ENCODE measurements at places on chromosomes 7 and 10.

DNA sequence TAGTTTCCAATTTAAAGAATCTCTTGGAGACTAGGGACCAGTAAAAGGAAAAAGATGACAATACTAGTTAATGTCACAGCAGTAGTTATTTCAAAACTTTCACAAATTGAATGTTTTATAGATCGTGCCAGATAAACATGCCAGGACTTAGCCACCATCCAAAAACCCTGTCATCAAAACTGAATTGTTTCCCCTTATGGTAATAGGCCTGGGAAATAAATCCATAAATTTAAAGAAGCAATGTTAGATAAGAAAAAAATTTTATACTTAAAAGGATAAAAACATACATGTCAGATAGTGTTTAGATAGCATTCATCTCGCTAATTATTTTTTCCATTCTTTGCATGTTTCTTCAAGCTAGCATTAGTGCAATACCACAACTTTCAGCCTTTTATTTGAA lies 71.2 kb downstream of the SUGCT start:
- no peak for DNase-seq

DNA sequence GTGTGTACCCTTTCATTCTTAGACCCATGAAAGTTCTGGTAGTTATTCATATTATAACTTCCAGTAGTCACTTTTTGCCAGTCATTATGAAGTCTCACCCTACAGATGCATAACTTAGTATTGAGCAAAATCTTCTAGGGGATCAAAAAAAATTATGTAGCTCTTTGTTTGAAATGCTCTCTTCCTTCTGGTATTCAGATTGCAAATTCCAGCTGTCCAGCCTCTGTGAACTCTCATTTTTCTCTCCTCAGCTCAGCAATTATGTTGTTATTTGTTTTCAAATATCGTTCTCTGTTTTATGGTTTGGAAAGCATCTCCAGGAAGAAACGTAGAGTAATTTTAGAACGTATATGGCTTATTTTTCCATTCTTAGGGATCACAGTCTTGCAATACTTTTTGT lies 442.5 kb downstream of the SEMA3D start:
- DNase-seq: no peak

DNA sequence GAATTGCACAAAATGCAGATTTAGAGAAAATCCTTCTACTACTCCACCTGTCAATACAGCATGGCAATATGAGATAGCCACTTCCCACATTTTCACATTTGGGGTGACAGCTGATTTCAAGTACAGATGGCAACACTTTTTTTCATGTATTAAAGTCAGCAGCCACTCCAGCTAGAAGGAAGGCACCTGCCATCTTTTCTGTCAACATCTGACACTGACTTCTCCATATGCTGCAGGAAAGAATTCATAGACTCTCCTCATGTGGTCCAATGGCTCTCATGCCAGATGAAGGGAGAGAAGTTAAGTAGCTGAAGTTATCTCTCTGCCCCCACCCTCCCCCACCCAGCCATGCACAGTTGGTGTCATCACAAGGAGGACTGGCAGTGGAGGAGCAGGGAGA lies 912.0 kb downstream of the SORCS1 start:
- no peak for DNase-seq

- no peak for DNase-seq
These were observed 127.2 kb upstream of the PODXL start for GRCh38 chr7:131683536-131684125.

DNA sequence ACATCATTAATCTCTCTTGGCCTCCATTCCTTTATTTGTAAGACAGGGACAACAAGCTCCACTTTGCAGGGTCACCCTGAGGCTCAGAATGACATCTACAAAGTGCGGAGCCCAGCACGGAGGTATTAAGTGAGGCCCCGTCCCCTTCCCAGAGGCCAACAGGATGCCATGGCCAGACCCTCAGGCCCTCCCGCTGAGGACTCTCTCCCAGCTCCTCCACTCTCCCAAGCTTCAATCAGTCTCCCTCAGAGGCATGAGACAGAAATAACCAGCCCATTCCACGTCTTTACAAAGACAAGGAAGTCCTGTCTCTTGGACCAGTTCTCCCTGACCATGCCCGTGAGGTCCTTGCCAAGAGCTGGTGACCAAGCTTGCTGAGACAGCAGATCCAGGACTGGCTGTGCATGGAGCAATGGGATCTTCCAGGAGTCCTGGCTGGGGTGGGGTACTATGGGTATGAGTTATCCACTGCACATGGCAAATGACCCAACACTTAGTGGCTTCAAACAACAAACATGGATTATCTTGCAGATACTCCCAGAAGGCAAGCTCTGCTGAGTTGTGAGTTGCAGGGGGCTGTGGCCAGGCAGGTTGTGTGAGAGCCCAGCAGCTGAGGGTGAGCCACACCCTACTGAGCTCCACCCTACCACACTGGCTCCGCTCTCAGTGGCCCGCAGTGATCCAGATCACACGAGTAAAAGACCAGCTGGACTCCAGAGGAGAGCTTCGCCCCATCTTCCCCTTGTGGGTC lies 4.3 kb upstream of the PPIF start:
- no peak for DNase-seq

DNA sequence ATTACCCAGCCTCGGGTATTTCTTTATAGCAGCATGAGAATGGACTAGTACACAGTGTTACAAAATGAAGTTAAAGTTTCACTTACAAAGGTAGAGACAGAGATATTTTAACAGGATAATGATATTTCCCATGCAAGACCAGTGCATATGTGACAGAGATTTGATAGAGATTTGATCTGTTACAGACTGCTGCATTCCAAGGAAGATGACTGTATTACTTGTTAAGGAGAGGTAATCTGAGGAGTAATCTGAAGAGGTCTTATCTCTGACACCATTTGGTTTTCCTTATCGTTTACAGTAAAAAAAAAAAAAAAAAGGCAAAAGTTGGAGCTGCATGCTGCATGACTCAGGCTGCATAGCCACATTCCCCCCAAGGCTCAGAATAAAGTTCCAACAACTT lies 289.6 kb downstream of the POM121L12 start:
- DNase-seq: no peak

GRCh38 chr10:112375721-112376395 lies 1.9 kb downstream of the ACSL5 start:
- DNase-seq: peak; percentile 48

DNA sequence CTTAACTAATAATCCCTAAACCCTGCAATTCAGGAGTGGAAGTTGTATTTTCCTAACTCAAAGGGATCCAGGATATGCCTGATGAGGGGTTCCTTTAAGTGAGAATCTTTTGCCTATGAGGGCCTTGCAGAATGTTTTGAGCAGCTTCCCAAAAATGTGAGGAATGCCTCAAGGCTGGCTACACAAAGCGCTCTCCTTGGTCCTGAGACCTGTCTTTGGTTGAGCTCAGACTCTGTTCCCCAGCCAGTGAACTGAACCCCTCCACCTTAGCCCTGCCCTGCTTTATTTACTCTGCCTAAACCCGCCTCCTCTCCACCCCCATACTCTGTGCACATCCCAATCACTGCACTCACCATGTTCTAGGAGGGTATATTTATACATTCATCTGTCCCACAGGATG lies 108.6 kb downstream of the NRCAM start:
- DNase-seq: no peak

DNA sequence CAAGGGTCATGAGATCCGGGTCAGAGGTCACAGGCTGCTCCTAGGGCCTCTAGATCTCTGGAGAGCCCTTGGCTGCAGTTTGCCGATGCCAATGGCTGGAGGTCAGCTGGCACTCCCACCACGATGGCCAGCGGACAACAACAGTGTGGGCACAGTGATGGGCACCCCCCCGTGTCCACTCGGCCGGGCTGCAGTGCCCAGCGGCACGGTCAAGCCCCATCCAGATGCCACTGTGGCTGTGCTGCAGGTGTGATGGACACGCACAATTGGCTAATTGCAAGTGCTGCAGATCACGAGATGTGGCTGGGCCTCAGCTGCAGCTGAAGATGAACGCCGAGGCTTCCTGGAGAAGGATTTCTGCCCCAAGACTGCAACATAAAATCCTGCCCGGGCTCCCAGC lies 80.7 kb downstream of the PDGFA start:
- no peak for DNase-seq

- DNase-seq: no peak
These were observed 299.1 kb upstream of the NFE2L3 start for GRCh38 chr7:25852939-25853271.

- DNase-seq: no peak
These were observed 227.8 kb upstream of the GRB10 start for GRCh38 chr7:51010534-51010933.

DNA sequence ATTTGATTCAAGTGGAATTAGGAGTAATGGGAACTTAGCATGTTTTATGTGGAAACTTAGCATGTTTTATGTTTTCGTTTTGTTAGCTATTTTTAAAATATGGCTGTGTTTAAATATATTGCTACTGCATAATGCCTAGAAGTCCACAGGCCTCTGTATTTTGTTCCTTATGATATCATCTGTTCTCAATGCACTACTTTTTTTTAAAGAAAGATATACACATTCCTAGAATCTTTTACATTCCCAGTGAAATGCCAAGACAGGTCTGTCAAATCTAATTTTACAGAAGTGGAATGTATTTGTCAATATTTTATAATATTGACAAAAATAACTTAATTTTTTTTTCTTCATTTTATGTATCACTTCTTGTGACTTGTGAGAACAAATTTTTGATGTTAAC lies 51.6 kb downstream of the ST7 start:
- no peak for DNase-seq

GRCh38 chr10:12051241-12051640 lies 8.6 kb upstream of the UPF2 start:
- DNase-seq: no peak

DNA sequence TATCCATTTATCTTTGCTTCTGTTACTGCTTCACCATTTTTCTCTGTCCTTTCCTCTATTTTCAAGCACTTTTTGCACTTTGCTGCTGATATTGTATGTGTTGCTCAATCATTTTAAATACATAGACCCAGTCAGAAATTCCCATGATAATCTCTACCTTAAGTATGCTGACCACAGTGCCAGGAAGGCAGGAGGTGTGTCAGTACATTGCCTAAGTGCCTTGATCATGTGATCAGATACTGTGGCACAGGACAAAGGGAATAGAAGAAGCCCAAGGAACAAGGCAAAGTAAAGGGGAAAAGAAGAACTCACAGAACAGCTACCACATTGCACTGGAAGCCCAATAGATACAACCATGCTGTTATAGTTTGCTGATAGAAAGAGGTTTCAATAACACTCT lies 53.7 kb upstream of the CD36 start:
- peak; percentile 78 for DNase-seq

GRCh38 chr10:47406870-47407691 lies 23.0 kb upstream of the ZNF488 start:
- peak; percentile 92 for DNase-seq

DNA sequence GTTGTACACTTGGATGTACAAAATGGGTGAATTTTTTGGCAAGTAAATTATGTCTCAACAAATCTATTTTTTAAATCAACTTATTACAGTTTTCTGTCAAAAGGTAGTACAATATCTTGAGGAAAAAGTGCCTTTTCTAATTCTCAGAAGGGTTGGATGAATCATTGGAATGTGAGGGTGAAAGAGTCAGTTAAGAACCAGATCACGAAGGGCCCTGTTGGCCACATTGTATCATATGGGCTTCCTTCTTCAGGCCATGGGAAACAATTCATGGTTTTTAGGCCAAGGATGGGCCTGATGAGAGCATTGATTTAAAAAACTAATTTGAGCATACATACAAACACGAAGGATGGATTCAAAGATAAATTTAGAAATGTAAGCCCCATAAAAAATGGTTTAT lies 503.7 kb downstream of the TNS3 start:
- no peak for DNase-seq

GRCh38 chr10:76049581-76050290 lies 618.3 kb downstream of the LRMDA start:
- DNase-seq: no peak

DNA sequence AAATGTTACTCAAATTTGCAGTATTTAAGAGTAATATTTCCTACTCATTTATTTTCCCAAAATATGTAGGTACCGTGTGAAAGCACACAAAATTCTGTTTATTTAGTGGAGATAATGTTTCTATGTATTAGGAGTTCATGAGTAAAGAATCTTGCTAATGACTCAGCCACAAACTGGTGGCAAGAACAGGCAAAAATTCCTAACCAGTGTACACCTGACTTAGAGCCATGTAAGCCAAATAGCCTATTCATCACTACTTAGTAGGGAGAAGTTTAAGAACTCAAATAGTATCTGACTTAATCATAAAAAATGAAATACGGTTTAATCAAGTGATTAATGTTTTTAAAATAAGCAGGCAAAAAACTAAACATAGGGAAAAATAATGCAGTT lies 169.0 kb downstream of the SRPK2 start:
- no peak for DNase-seq

GRCh38 chr10:36943544-36943943 lies 181.9 kb upstream of the ANKRD30A start:
- no peak for DNase-seq

DNA sequence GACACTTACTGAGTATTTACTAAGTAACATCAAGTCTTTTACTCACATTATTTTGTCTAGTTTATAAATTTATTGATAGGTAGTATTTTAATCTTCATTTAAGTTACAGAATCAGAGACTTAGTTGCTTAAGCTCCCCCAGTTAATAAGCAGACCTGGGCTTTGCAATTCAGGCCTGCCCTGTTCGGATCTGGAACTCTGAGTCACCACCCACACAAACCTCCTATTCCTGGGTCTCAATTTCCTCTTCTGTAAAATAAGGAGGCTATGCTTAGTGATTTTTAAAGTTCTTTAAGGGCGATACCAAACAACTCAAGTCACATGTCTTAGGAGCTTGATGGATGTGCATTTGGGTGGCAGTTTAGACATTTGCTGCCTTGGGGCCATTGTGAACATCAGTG lies 3.5 kb upstream of the MGAM start:
- DNase-seq: no peak

- DNase-seq: no peak
These were observed 7.1 kb downstream of the CDC14C start for GRCh38 chr7:48931481-48931880.

- no peak for DNase-seq
These were observed 102.0 kb downstream of the FAM53B start for GRCh38 chr10:124642088-124642710.

- peak; percentile 60 for DNase-seq
These were observed 51.2 kb upstream of the GTF2I start for GRCh38 chr7:74606101-74606908.

DNA sequence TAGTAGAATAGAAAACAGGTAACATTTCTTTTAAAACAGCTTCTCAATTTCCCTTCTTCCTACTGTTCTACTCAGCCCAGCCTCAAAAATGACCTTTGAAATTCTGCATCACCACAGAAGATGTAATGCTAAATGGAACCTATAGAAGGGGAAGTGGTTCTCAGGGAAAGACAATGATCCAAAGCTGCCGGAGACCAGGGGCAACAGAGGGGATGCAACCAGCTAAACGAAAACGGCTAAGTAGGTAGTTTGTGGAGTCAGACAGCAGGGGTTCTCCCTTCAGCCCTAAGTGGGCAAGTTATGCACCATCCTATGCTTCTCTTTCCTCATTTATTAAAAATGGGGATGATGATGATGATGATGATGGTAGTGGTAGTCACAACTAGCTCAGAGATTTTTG lies 214.3 kb downstream of the ELMO1 start:
- no peak for DNase-seq

GRCh38 chr10:74949843-74950765 lies 123.7 kb downstream of the KAT6B start:
- DNase-seq: no peak

GRCh38 chr7:48718731-48719378 lies 205.5 kb upstream of the CDC14C start:
- no peak for DNase-seq

Data from H4 (cell line).